NCI-H2171 (cell line): ENCODE measurements at places on chromosomes 16 and 17.
A peak's percentile ranks its signal among the peaks of the same experiment; 100 is the strongest.

- no peak for DNase-seq
These were observed at the start of gene LAT for GRCh38 chr16:28984619-28985135. TSS of gene LAT (plus strand) at chr16:28985052. CDS start at chr16:28985418, 366 bp downstream.

DNA sequence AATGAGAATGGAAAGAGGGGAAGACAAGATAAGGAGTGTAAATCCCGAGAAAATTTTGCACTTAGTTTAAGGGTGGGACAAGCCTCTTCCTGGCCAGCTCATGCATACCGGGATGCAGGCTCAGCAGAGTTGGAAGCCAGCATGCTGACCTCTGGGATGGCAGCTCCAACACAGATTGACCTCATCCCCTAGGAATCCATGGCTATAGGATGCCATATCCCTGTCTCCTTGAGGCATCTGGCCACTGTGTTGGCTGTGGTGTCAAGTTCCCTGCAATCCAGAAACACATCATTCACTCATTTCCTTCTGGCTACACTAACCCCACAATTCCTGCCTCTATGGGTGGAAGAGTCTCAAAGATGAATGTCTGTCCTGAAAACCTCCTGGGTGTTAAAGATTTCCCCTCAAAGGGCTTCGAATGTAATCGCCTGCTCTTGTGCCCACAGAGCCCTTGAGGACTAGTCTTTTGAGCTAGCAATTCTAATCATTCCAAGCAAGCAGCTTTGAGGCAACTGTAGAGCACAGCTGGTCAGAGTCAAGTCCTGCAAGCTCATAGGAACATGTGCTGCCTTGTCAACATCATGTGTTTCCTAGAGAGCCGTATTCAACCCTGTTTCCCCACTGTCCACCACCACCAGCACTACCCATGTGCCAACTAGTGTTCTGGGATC lies 141.4 kb downstream of the PMP22 start:
- no peak for DNase-seq

- DNase-seq, result no peak
These were observed 24.8 kb downstream of the HS3ST3A1 start for GRCh38 chr17:13576661-13577526.

GRCh38 chr16:3541527-3542155 lies 35.6 kb downstream of the NLRC3 start:
- no peak for DNase-seq

GRCh38 chr17:52025236-52025635 lies 133.3 kb downstream of the CA10 start:
- no peak for DNase-seq

- DNase-seq, result no peak
These were observed 133.2 kb upstream of the SOX9 start for GRCh38 chr17:71987634-71988033.

- DNase-seq, result no peak
These were observed 147.5 kb downstream of the KCNJ12 start for GRCh38 chr17:21523497-21524210.

- DNase-seq, result no peak
These were observed 7.4 kb downstream of the KIFC3 start for GRCh38 chr16:57794849-57795430.

- DNase-seq, result no peak
These were observed 16.6 kb downstream of the UBALD2 start for GRCh38 chr17:76281573-76282371.

- peak; percentile 11 for DNase-seq
These were observed 671.1 kb downstream of the WWOX start for GRCh38 chr16:78770353-78771091.

DNA sequence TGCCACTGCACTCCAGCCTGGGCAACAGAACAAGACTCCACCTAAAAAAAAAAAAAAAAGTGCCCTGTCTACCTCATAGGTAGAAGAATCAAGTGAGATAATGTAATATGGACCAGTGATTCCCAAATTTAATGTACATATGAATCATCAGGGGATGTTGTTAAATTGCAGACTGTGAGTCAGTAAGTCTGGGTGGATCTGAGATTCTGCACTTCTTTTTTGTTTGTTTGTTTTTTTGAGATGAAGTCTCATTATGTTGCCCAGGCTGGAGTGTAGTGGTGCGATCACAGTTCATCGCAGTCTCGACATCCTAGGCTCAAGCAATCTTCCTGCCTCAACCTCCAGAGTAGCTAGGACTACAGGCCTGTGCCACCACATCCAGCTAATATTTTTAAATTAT lies 31.6 kb downstream of the HOXB1 start:
- no peak for DNase-seq

DNA sequence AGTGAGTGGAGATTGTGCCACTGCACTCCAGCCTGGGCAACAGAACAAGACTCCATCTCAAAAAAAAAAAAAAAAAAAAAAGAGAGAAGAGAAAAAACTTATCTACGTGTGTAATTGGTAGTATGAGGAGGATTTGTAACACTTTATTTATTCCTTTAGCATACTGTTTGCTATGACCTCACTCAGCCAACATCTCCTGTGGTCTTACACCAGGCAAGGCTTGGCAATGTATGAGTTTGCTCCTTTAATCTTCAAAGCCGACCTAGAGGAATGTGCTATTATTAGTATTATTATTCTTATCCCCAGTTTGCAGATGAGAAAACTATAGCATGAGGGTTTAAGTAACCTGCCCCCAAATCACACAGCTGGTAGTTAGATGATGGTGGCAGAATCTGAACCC lies 35.8 kb upstream of the HAPSTR1 start:
- DNase-seq, result no peak

DNA sequence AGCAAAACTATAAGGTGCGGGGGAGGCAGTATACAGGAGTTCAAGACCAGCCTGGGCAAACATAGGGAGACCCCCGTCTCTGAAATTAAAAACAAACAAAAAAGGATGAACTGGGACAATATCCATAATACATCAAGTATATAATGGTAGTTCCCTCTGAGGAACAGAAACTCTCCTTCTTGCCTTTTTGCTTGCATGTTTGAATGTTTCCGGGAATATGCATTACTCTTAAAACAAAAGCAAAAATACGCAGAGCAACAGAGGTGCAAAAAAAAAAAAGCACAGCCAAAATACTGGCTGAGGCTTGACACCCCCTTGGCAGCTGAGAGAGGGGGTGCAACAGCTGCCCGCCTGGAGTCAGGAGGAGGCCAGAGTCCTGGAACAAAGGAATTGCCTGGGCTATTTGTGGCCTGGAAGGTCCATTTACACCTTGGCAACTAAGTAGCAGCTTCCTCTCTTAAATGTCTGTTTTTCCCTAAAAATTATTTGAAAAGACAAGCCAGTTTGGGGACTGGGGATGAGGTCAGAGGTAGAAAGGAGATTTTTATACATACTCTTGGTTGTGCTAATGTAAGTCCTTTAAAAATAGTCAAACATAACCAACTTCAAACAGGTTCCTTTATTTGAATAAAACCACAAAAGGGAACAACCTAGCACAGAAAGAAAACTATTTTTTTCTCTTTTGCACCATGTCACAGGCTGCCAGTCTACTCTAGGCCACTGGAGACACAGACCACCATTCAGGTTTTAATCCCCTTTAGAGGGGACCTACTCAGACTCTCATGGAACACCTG lies 19.5 kb downstream of the USP7 start:
- DNase-seq, result no peak
